ENCODE measurements at places on chromosomes 6 and 20.

DNA sequence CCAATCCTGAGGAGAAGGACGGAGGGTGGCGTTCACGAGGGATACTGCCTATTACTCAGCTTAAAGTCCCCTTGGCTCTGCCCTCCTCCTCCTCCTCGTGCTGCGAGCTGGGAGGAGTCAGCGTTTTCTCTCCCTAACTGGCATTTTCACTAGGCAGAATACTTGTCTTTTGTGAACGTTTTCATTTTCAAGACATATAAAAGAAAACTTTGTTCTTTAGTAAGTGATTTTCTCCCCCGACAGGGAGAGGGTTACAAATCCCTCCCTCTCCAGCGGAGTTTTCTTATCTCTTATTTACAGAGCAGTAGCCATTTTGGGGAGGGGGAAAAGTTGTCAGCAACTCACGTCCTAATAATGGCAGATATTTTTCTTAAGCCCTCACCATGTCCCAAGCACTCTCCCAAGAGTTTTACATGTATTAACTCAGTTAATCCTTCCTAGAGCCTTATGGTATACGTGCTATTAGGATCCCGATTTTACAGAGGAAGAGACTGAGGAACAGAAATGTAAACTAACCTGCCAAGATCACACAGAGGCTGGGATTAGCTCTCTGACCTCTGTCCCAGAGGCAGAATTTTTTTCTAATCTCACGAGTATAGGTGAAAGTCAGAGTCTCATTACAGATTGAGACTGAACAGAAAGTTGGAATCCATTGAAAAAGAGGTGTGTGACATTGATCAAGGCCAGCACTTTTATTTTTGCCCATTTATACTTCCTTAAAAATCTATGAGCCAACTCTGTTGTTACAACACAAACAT lies 30.0 kb upstream of the ZNF217 start:
- no peak for DNase-seq

DNA sequence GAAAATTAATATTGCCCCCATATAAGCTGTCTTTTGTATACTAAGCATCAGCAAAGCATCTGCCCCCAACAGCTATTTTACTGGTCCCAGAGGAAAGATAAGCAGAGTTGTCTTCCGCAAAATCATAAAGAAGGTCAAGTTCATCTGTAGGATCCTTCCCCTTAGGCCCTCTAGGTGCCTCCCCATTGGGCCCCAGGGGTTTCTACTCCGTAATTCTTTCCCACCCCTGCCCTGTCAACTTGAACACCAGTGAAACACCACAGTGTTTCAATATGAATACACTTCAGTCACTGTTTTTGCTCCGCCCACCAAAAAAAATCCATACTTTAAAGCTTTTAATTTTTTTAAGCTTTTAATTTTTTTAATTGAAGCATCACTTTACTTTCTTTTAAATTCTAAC lies 159.2 kb downstream of the ATXN1 start:
- DNase-seq, result no peak

GRCh38 chr20:1897965-1898464 lies 2.8 kb downstream of the SIRPA start:
- no peak for DNase-seq

GRCh38 chr20:53028337-53029007 lies 56.3 kb downstream of the TSHZ2 start:
- DNase-seq, result no peak

GRCh38 chr6:56904068-56904467 lies 50.8 kb upstream of the BEND6 start:
- no peak for DNase-seq

DNA sequence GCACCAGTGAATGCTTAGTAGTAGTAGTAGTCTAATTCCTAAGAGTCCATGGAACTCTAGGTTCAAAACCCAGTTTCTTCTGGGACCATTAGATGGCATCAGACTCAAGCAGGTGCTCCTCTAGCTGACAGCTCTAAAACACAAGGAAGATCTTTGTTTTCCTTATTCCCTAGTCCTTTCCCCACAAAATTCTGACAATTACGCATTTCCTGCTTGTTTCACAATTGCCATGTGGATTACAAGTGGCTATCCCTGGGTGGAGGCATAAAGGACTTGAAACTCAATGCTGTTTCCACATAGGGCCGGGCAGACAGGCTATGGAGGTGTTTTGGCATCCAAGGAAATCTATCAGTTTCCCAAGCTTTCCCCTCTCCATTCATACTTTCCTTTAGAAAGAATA lies 9.2 kb upstream of the HLA-DOB start:
- no peak for DNase-seq

DNA sequence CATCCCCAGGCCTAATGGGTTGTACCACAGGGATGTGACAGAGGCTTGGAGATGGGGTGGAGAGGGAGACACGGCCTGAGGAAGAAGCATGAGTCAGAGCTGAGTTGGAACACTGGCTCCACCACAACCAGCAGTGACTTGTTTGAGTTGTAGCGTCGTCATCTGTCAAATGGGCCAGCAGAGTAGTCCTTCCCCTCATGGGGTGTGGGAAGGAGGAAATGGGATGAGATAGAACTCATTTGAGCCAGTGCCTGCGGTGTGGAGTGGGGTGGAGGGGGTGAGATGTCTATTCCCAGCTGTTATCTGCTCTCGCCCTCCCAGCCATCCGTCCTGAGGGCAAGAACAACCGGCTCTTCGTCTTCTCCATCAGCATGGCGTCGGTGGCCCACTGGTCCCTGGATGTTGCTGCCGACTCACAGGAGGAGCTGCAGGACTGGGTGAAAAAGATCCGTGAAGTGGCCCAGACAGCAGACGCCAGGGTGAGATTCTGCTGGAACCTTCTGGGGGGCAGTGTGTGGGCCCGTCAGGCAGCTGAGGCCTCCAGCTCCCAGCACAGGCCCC lies 32.5 kb downstream of the PLCG1 start:
- DNase-seq, result no peak

DNA sequence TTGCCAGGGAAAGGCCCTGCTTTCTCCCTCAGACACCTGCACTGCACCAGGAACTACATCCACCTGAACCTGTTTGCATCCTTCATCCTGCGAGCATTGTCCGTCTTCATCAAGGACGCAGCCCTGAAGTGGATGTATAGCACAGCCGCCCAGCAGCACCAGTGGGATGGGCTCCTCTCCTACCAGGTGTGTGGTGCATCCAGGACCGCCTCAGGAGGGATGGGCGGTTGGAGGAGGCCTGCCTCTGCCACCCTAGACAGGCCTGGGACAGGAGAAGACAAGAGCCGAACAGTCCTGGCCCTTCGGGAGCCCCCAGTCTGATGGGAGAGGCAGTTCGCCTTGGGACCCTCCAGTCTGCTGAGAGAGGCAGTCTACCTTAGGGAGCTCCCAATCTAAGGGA lies 24.2 kb downstream of the GLP1R start:
- no peak for DNase-seq

DNA sequence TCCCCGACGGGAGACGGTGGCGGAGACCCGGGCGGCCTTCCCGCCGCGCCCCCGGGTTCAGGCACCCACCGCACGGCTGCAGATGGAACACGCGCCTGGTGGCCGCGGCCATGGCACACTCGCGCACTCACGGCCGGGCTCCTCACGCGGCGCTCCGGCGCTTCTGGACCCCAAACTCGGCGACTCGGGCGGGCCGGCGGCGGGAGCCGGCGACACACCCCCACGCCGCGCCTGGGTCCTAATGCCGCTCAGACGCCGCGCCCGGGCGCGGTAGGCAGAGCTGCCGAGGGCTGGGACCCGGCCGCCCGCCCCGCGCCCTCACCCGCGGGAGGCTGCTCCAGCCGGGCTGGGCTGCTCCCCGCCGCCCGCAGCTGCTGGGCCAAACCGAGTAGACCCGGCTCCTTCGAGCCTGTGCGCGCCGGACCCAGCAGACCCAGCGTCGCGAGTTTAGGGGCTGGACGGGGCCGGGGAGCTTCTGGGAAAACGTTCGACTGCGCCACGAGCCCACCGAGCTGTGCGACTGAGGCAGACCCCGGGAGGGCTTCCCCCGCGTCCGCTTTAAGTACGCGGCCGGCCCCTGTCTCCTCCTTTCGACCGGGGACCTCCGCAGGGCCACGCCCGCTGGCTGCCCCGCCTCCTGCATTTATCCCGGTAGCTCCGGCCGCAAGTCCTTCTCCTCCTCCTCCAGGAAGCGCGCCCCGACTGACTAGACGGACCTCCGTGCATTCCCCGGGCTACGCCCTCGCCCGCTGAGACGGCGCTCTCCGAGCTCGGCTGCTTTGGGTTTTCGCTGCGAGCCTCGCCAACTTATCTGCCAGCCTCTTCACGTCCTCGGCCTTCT lies at the start of gene SLC4A11:
Gene SLC4A11, minus strand, starts transcription at position 165 of the 841 bp plus-strand sequence. Its CDS starts 53 bp downstream, at position 112.
- no peak for DNase-seq

GRCh38 chr6:128327890-128328289 lies 192.5 kb downstream of the PTPRK start:
- DNase-seq, result no peak

- no peak for DNase-seq
Observed at GRCh38 chr6:145813285-145814034, 1.1 kb downstream of the FBXO30 start.

- no peak for DNase-seq
Observed at GRCh38 chr20:56806952-56807517, 177.9 kb downstream of the TFAP2C start.

DNA sequence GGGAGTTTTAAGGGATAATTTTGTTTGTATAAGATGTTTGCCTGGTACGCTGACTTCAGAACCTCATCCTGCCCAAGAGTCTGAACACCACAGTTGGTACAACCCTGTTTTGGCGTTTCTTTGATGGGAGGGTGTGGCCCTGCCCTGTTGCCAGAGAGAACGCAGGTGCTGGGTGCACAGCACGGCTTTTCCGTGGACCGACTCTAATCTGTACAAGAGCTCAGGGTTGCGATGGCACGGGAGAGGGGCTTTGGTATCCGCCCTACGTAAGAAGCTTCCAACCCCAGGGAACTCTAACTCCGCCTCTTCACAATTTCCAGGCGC lies 1.3 kb downstream of the CYP24A1 start:
- DNase-seq, result no peak

DNA sequence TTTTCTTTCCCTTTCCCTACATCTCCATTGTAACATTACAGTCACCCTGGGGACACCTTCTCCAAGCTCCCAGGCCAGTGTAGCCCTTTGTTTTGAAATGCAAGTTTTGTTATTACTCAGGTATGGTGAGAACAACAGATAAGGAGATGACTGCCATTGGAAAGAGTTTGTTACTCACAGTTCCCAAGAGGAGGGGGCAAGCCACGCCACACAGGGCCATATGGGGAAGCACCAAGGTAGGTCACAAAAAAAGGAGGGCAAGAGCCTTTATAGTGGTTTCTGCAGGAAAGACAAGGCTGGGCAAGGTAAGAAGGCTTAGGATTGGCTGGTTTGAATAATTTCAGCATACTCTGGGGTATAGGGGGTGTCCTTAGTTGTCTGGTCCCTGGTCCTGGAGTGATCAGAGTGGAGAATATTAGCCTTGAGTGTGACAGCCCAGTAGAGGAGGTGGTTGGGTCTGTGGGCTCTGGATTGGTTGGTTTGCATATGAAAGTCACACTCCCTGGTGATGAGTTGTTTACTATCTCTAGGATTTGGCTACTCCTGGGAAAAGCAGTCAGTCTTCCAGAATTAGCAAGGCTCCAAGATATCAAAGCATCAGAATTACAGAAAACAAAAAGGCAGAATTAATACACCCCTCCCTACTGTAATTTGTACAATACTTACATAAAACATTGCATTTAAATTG lies 33.1 kb upstream of the SMLR1 start:
- no peak for DNase-seq

DNA sequence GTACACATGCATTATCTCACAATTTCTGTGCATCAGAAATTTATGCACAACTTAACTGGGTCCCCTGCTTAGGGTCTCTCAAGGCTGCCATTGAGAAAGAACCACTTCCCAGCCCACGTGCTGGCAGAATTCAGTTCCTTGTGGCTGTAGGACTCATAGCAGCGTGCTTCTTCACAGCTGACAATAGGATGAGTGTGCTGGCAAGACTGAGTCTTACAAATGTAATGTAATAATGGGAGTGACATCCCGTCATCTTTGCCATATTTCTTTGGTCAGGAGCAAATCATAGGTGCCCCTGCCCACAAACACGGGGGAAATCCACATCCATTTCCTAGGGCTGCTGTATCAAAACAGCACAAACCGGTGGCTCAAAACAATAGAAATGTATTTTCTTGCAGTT lies 77.4 kb downstream of the FIG4 start:
- no peak for DNase-seq

- no peak for DNase-seq
Observed at GRCh38 chr6:167737205-167737830, 89.4 kb upstream of the AFDN start.

DNA sequence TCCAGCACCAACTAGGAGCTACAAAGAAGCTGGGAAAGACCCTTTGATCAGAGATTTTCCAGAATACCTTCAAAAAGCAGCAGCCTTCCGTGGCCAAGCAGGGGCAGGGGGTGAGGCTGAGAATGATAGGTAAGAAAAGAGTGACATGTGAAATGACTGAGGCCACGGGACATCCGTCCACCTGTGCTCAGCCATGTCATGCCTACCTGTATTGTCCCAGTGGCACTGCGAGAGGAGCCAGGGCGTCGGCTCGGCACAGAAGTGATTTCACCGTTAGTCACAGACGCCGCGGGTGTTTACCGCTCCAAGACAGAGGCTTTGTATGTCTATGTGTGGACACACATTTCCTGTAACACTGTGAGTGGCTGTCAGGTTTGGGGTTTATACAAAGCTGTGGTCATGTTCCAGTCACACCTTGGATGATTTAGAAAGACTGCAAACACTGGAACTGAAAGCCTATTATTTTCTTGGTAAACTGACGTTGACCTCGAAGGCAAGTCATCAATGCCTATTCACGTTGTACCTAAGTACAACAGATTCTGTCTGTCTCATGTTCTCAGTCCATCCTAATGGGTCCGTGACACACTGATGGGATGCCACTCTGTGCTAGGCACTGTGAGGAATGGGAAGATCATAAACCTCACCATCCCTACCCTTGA lies 32.1 kb upstream of the JAG1 start:
- no peak for DNase-seq

- DNase-seq, result no peak
Observed at GRCh38 chr6:107689951-107690642, 134.0 kb downstream of the SCML4 start.

DNA sequence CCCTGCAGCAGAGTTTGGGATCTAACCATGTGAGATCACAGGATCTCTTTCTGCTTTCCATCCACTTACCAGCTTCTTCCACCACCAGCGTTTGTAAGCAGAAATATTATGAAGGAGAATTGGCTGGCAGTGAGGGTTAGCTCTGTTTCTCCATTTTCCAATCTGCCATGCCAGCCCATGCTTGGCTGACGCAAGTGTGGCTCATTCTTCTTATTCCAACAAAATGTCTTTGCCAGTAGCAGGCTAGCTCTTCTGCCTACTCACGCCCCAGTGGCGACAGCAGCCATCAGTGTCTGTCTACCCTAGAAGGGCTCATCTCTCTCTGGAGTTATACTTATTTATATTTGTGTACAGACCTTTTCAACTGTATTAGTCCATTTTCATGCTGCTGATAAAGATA lies 286.2 kb downstream of the FARS2 start:
- no peak for DNase-seq

GRCh38 chr6:51951924-51952323 lies 135.5 kb downstream of the PKHD1 start:
- DNase-seq, result no peak

- DNase-seq, result no peak
Observed at GRCh38 chr20:36107881-36108280, 46.7 kb upstream of the EPB41L1 start.
